Breast epithelium (tissue), 4 donors: ENCODE measurements at places on chromosomes 7 and 10. TPM values are rescaled to one million over a fixed set of nuclear protein-coding genes. Genes with fewer than 3 reads are reported as not detected.

- DNase-seq: no peak
Observed at GRCh38 chr7:128100225-128100948, 69.2 kb upstream of the LRRC4 start.

- no peak for DNase-seq
Observed at GRCh38 chr7:47384755-47385535, 197.0 kb downstream of the TNS3 start.

GRCh38 chr10:104307576-104308438 lies 30.5 kb downstream of the ITPRIP start:
- no peak for DNase-seq

Gene GIMAP4
- 19.3 TPM for total RNA-seq

Gene GRM8
- not detected for total RNA-seq

Gene PLCE1
- total RNA-seq: 6.2 TPM

Gene CLDN4
- total RNA-seq: 3.8 TPM

Gene HTR7
- total RNA-seq: 1.8 TPM
